ENCODE measurements at places on chromosomes 3 and 15.

- DNase-seq: no peak
These were observed 43.0 kb downstream of the OXNAD1 start for GRCh38 chr3:16307832-16308531.

DNA sequence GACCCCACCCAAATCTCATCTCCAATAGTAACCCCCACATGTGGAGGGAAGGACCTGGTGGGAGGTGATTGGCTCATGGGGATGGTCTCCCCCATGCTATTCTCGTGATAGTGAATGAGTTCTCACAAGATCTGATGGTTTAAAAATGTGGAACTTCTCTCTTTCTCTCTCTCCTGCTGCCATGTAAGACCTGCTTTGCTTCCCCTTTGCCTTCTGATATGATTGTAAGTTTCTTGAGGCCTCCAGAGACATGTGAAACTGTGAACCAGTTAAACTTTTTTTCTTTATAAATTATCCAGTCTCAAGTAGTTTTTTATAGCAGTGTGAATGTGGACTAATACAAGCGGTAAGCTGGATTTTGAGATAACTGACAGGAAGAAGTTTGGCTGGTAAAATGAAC is 60.3 kb upstream of the MBNL1 start:
- DNase-seq: no peak

DNA sequence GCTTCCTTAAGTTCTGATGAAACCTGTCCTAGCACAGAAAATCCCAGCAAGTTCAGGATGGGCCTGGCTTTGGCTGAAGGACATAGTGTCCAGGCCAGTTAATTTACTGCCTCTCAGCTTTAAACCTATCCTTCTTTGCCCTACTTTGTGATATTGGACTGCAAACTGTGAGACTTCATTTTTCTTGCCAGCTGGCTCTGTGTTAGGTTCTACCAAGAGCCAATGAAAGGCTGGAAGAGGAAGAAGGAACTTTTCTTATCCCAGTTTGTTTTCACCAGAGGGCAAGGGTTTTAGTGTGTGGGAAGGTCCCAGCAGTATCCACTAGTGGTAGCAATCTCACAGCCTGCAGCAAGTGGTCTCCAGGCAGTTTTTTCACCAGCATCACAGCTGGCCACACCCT is 18.2 kb downstream of the DCUN1D1 start:
- no peak for DNase-seq

- no peak for DNase-seq
These were observed 165.2 kb downstream of the SLCO3A1 start for GRCh38 chr15:92018535-92019239.

GRCh38 chr3:156681002-156681401 is 6.6 kb downstream of the TIPARP start:
- no peak for DNase-seq

DNA sequence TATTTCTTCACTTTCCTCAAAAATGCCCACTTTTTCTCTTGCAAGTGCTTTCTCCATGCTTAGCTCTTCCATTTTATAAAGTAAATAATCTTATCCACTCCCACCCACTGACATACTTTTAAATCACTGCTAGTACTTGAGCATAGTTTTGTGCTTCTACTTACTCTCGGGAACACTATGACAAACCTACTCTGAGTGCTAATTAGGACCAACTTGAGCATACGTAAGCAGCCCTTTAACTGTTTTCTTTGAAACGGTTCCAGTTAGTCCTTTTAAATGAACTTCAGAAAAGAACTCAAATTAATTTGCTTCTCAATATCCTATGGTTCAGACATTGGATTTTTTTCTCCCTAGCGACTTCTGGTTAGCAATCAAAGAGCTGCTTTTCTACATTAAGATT is 280.0 kb upstream of the SOX2 start:
- no peak for DNase-seq

DNA sequence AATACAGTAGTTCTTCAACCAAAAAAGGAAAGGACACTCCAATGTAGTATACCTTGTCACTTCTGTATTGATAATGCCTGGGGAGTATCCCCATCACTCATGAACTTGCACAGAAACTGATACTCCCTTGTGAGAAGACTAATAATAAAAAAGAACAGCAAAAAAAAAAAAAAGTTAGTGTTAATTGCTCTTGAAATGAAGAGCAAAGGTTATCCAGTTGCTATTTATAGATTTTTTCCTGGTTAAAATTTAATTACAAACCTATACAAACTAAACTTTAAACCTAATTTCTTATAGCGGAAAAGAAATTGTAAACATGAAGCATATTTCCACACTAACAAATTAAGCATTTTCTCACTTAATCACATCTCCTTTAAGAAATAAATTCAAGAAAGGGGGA is 6.7 kb downstream of the PLOD2 start:
- DNase-seq: no peak

- no peak for DNase-seq
These were observed 44.3 kb downstream of the PDIA5 start for GRCh38 chr3:123110976-123111615.

GRCh38 chr3:37912052-37912733 is 50.5 kb downstream of the CTDSPL start:
- no peak for DNase-seq

DNA sequence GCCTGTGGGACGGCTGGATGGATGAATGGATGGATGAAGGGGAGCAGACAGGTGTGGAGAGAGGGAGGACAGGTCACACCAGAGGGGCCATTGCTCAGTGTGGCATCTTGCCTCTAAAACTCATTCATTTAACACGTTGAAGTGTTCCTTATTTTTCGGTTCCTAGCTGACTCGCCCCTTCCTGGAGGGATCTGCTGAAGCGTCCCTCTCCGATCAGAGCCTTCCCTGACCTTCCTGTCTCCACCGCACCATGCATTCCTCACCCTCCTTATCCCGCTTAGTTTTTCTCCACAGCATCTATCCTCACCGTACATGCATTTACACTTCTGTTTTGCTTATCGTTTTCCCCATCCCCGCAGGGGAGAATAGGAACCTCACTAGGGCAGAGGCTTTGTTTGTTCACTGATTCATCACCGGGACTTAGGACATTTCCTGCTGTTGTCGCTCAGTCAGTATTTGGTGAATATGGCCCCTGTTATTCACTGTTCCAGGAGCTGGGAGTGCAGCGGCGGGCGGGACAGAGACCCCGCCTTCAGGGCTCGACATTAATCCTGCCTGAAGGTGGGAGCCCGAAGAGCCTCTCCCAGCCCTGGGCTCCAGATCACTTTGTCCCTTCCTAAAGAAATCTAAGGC is 32.0 kb downstream of the FOXL2 start:
- DNase-seq: no peak

- no peak for DNase-seq
These were observed 235.4 kb downstream of the XXYLT1 start for GRCh38 chr3:195035345-195036202.

- DNase-seq: no peak
These were observed 75.4 kb downstream of the CDIN1 start for GRCh38 chr15:36654866-36655265.

DNA sequence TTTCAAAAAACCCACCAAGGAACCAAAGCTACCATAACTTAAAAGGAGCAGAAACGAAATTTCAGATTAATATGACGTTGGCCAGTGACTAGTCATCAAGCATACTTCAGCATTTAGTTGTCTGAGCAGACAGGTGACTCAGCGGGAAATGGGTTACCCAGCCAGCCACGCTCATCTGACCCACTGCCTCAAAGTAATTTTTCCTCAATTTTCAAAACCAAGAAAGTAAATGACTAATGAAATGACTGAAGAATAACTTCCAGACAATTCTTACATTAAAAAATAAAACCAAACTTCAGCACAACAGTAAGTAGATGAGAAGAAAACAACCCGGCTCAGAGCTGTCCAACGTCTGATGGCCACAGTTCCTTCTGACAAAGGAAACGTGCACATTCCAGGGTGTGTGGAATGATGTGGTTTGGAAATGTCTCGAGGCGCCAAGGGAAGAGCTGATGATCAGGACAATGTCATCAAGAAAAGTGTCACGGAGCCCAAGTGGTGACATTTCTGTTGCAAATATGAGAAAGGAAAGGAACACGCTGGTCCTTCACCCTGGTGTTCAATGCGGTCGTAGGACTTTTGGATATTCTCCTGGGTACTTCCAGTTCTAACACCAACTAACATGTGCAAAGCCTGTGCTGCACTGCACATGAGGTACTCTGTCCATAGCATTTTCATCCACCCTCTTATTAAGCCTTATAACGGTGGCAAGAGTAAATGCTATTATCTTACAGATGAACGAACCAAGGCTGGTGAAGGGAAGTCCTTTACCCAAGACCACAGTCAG is 79.1 kb downstream of the FOXP1 start:
- DNase-seq: no peak

DNA sequence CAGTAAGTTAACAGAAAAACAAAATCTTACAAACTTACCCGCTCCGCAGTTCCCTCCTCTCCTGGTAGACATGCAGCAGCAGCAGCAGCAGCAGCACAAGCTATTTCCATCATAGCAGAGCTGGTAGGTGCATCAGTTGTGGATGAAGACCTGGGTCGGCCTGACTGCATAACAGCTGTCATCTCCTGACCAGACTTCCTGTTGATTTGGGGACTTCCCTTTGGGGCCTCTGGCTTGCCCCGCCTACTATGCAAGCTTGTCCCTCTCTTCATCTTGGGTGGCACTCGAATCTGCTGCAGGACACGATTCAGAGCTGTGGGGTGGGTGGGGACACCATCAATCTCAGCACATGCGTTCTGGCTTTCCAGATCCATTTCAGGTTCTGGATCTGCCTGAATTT is 65.7 kb downstream of the TMCC1 start:
- no peak for DNase-seq

- no peak for DNase-seq
These were observed 275.9 kb upstream of the TBL1XR1 start for GRCh38 chr3:177473184-177473583.

- no peak for DNase-seq
These were observed 48.3 kb downstream of the DENND4A start for GRCh38 chr15:65743637-65744252.

DNA sequence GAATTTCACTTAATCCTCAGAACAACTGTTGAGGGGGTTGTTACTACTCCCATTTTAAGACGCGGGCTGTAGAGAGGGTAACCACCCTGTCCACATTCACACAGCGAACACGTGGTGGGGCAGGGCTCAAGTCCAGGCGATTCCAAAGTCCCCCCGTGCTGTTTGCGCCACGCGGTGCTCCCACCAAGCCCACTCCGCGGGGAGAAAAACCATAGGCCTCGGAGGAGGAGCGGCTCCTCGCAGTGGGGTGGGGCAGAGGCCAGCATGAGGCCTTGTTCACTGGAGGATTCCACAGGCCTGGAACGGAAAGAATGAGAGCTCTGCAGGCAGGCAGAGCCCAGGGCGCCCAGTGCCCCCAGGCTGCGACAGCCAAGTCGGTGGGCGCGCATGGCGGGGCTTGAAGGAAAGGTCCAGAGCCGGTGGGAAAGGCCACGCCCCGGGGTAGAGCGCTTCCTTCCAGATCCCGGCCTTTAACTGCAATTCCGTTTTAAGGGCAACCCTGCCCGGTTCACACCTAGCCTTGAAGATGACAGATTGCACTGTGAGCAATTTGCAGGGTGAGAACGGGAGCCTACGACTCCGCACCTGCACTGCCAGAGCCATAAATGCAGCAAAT is 161.8 kb upstream of the TBL1XR1 start:
- no peak for DNase-seq

Measured in GM12892 (cell line).